ENCODE measurements at places on chromosomes 2 and 18.

DNA sequence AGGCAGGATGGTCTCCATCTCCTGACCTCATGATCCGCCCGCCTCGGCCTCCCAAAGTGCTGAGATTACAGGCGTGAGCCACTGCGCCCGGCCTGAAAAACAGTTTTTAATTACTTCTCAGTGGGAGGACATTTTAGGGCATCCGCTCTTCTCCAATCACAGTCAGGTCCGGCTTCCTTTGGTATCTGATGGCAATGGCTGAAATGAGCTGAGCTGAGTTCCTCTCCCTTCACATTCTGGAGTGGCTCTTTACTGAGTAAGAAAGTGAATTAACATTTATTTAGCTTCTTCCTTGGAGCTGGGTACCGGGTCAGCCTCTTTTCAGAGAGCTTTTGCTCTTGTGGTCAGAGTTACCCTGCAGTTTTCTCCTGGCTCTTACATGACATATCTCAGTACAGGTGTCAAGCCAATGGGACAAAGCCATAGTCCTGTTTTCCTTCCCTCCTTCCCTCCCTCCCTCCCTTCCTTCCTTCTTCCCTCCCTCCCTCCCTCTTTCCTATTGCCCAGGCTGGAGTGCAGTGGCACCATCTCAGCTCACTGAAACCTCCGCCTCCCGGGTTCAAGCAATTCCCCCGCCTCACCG lies 1.1 kb upstream of the TTC27 start:
- no peak for DNase-seq

GRCh38 chr2:215542690-215543089 lies 106.8 kb upstream of the FN1 start:
- no peak for DNase-seq

GRCh38 chr18:27277554-27277953 lies 92.4 kb upstream of the CHST9 start:
- no peak for DNase-seq

DNA sequence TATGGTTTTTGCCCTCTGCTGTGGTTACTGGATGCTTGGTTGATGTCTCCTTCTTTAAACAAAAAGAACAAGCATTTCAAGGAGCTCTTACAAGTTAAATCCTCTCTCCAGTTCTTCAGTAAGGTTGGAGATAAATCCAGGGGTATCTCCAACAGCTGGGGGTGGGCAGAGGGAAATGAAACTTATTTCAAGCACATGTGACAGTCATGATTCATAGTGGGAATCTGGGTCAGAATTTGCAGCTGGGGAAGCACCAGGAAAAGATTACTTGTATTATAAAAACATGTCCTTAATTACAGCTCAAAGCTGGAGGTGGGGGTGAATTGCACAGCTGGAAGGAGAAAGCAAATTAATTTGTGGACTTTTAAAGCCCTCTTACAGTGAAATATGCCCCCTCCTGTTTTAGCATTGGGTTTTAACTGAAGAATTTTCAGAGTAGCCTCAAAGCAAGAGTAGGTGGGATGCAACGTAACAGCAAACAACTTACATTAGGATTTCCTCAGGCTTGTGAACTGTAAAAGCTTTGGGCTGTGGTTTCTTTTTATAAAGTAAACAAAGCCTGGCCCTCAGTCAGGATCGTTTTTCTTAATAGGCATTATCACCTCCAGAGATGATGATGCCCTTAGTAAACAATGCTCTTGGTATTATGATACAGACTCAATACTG lies 596.4 kb downstream of the NYAP2 start:
- no peak for DNase-seq

GRCh38 chr18:50356036-50356945 lies 18.6 kb upstream of the SKA1 start:
- DNase-seq = no peak

DNA sequence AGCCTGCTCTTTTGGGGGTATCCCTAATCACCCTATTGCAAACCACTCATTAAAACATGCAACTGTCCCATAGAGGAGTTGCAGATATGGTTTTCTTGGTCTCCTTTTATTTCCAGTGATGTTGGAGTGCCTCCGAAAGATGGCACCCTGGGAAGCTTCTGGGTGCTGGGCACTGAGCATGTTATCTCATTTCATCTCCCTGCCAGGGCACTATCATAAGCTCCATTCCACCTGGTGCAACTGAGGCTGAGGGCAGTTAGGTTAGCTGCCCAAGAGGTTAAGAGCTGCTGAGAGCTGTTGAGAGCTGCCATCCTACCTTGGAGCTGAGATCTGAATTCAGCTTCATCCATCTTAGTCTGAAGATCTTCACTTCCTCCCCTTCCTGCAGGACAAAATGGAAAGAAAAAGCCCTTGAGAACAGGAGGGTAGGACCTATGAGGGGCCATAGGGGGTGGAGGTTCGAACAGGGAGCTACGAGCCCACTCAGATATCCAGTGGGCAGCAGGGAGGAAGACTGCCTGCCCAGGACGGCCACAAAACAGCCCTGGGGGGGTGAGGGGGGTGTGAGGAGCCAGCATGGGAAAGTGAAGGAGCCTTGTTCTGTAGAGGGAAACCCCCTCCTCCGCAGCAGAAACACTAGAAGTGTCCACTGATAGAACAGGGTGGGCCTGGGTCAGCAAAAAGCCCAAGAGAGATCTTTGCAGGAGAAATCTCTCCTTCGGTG lies 202.5 kb downstream of the ZFP36L2 start:
- DNase-seq = no peak

DNA sequence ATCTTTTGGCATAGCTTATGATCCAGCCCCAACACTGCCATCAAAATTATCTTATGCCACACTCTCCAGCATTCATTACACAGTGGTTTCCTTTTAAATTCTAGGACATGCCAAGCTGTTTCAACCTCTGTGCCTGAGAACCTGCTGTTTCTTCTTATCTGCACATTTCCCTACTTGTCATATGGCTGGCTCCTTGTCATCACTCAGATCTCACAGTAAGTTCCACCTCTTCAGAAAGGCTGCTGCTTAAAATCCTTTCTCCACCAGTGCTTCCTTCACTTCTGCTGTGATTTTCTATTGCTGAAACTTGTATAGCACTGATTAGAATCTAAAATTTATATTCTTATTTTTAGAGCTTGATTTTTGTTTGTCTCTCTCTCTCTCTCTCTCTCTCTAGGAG lies 43.4 kb downstream of the MC4R start:
- no peak for DNase-seq
